H1 (cell line): ENCODE measurements at places on chromosomes 6 and 20. TPM values are rescaled to one million over a fixed set of nuclear protein-coding genes. Genes with fewer than 3 reads are reported as not detected.

GRCh38 chr6:11277275-11278206 is 45.1 kb upstream of the NEDD9 start:
- DNase-seq, result no peak
- no peak overlapping the region for H3K27ac ChIP-seq
- H3K27me3 ChIP-seq, result no peaks in the 10 kb centered on the region
- no peak overlapping the region for H3K4me3 ChIP-seq
- no peaks in the 10 kb centered on the region for H3K36me3 ChIP-seq
- peaks cover 4% of the 10 kb centered on the region; the same call in 1 of the 2 replicates for H3K4me1 ChIP-seq

DNA sequence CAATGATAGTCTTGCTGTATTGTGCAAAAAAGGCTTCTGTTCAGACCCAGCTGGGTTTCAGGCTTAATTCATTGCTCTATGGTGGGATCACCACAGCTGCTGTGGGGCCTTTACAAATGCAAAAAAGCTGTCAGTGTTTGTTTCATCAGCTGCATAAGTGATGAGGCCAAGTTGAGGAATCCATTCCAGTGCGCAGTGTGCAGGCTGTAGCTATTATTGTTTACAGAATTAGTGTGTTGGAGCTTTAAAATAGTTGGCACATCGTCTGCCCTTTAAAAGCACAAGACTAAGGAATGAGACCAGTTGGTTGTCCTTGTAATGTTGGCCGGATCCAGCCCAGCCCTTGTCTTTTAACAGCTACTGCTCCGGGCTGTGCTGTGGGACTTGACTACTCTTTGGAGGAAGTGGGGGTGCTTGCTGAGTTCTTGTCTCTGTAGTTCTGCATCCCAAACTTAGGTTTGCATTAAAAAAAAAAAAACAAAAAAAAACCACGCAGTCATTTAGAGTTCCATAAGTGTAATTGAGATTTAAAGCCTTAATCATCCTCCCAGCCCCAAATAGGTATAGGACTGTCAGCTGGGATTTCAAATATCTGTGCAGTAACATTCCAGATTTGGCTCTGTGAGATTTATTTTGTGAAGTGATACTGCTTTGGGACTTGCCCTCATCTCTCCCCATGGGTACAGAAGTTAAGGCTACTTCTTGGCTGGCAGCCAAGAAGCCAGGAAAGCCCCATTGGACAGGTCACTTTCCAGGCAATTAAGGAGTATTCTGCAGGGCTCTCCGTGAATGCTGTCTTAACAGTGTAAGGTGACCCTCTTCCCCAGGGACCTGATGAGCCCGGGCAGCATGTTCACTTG is 19.3 kb downstream of the JARID2 start:
- peaks cover 42% of the 10 kb centered on the region for H3K4me1 ChIP-seq
- H3K27me3 ChIP-seq, result no peaks in the 10 kb centered on the region
- no peaks in the 10 kb centered on the region for H3K36me3 ChIP-seq

GRCh38 chr6:47098570-47098993 is 56.5 kb upstream of the ADGRF1 start:
- no peak for DNase-seq
- H3K36me3 ChIP-seq, result no peaks in the 10 kb centered on the region
- H3K4me3 ChIP-seq, result no peak overlapping the region
- H3K4me1 ChIP-seq, result no peaks in the 10 kb centered on the region
- no peak overlapping the region for H3K27ac ChIP-seq

DNA sequence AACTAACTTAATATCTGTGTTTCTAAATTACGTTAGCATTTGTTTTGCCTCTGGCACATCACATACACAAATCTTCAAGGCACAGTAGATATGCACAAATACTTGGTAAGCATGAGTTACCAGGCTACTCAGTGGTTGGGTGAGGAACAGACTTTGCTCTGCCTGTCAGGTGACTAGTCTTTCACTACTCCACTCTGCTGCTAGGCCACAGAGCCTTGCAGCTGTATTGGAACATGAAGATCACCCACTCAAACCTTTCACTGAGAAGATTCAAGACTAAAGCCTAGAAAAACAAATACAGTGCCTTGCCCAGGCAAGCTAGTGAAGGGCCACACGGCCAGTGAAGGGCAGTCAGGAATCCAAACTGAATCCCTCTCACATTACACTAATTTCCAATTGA is 47.0 kb downstream of the DTNBP1 start:
- peaks cover 8% of the 10 kb centered on the region for H3K4me1 ChIP-seq
- no peak overlapping the region for H3K27ac ChIP-seq
- no peaks in the 10 kb centered on the region for H3K27me3 ChIP-seq
- no peak overlapping the region for H3K4me3 ChIP-seq
- no peak for DNase-seq
- no peaks in the 10 kb centered on the region for H3K36me3 ChIP-seq

GRCh38 chr6:144730088-144730645 is 445.0 kb downstream of the UTRN start:
- DNase-seq, result no peak
- H3K27ac ChIP-seq, result no peak overlapping the region
- no peak overlapping the region for H3K4me3 ChIP-seq
- peaks cover 2% of the 10 kb centered on the region; the same call in 1 of the 2 replicates for H3K36me3 ChIP-seq
- no peaks in the 10 kb centered on the region for H3K27me3 ChIP-seq
- H3K4me1 ChIP-seq, result peaks cover 6% of the 10 kb centered on the region

DNA sequence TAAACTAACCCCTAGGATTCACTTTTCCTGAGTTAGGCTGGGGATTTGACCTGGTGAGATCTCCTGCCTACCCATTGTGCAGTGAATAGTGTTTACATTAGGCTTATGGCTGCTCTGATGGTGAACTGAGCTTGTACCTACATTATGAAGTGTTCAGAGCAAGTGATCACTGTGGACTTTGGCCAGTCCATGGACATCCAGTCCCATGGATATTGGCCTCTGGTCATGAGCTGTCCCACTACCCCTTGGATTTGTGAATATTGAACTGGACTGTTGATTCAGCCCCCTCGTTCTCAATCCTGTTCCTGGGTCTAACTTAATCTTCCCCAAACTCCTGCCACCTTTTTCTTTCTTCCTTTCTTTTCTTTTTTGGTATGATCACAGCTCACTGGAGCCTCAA is 13.8 kb downstream of the ASIP start:
- H3K4me1 ChIP-seq, result no peaks in the 10 kb centered on the region; the same call in 1 of the 2 replicates
- no peak for DNase-seq
- H3K27me3 ChIP-seq, result no peaks in the 10 kb centered on the region
- no peak overlapping the region for H3K4me3 ChIP-seq

DNA sequence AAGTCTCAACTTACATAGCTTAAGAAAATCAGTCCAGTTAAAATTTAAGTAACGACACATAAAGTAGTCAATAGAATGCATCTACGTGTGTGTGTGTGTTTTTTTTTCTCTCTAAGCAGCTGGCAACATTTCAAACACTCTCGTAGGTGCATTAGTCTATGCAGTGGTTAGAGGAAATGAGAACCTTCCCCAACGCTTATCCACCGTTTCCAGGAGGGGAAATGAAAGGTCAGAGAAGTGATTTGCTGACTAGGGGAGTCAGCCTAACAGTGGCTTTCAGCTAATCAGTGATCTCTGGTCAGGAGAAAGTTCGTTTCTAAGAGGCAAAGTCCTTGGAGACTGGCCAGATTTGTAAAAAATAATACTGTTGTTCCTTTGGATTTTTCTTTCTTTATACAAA is 806.6 kb downstream of the C6orf118 start:
- H3K4me3 ChIP-seq, result no peak overlapping the region
- no peaks in the 10 kb centered on the region for H3K4me1 ChIP-seq
- no peak overlapping the region for H3K27ac ChIP-seq
- DNase-seq, result no peak

GRCh38 chr6:157278171-157278570 is 45.1 kb downstream of the TMEM242 start:
- no peak for DNase-seq
- H3K36me3 ChIP-seq, result no peaks in the 10 kb centered on the region
- H3K27ac ChIP-seq, result no peak overlapping the region
- no peak overlapping the region for H3K4me3 ChIP-seq
- H3K27me3 ChIP-seq, result peaks cover 14% of the 10 kb centered on the region

- no peak overlapping the region for H3K27ac ChIP-seq
- no peak overlapping the region for H3K4me3 ChIP-seq
- no peaks in the 10 kb centered on the region for H3K4me1 ChIP-seq
- no peaks in the 10 kb centered on the region for H3K36me3 ChIP-seq
Observed at GRCh38 chr6:82057846-82058554, 189.5 kb downstream of the IBTK start.

DNA sequence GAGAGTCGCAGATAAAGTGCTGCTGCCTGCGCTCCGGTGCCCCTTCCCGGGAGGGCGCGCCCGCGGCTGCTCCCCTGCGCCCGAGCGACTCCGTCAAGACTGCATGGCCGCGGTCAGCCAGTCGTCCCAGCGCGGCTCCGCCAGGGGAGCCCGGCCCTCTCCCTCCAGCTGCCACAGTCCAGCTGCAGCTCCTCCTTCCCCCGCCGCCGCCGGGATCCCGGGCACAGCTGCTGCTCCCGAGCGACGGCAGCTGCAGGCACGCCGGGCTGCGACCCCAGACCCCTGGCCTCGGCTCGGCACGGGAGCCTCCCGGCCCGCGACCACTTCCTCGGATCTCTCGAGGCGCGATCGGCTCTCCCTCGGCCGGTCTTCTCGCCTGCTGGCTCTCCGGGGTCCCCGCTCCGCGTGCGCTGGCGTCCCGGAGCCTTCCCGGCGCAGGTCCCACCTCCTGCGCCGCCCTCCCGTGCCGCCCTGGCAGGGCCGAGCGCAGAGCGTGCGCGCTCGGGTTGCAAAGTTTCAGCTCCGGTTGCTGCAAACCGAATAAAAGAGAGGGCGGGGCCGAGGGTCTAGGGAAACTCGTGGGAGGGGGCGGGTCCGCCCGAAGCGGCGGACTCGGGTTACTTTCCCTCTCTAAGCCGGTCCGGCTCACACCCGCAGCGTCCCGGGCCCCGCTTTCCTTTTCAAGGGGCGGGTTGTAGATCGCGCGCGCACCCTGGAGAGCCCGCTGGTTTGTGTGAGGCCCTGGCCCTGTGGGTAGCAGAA is at the start of gene CNKSR3:
Gene CNKSR3, minus strand, starts transcription at position 542 of the 762 bp plus-strand sequence. CDS start 571 bp downstream, outside the sequence.
- no peaks in the 10 kb centered on the region; the same call in 1 of the 2 replicates for H3K36me3 ChIP-seq
- peaks cover 9% of the 10 kb centered on the region; the same call in 1 of the 2 replicates for H3K4me1 ChIP-seq
- H3K4me3 ChIP-seq, result peak within 1 kb of the TSS; percentile 78
- peaks cover 24% of the 10 kb centered on the region for H3K27me3 ChIP-seq

DNA sequence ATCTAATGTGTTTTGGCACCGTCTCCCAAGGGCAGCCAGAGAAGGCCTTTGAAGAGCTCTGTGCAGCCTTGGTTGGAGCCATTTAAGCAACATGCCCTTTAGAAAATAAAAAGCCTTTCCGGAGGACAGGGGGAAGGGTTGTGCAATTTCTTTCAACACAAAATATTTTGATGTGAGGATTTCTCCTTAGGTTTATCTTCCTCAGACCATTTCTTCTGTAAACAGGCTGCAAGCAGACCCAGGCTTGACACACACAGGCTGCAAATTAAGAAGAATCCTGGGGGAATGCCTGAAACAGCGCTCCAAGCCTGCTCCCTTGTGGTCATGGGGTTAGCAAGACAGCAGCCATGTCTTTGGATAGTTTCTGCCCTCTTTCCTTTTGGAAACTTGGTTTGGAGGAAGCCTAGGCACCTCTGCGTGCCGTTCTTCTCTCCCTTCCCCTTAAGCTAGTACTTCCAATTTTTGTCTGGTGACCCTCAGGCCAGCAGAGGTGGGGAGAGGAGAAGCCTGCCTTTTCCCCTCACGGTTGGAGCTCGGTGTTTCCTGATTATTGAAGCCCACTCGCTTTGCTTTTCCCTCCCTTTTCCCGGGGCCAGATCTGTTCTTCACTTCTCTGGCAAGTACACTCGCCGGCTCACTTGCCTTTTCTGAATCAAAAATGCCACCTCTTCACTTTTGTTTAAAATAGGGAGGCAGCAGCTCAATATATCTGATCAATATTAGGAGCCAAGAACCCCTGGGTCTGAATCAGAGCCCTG is 39.6 kb upstream of the NOX3 start:
- H3K27me3 ChIP-seq, result no peaks in the 10 kb centered on the region
- H3K27ac ChIP-seq, result no peak overlapping the region
- no peak overlapping the region for H3K4me3 ChIP-seq
- DNase-seq, result peak; percentile 53
- H3K4me1 ChIP-seq, result no peaks in the 10 kb centered on the region; the same call in 1 of the 2 replicates

- no peaks in the 10 kb centered on the region for H3K4me1 ChIP-seq
- H3K36me3 ChIP-seq, result peaks cover 3% of the 10 kb centered on the region; the same call in 1 of the 2 replicates
- no peaks in the 10 kb centered on the region for H3K27me3 ChIP-seq
- no peak overlapping the region for H3K27ac ChIP-seq
- DNase-seq, result no peak
Observed at GRCh38 chr20:13581451-13581850, 57.3 kb downstream of the TASP1 start.

DNA sequence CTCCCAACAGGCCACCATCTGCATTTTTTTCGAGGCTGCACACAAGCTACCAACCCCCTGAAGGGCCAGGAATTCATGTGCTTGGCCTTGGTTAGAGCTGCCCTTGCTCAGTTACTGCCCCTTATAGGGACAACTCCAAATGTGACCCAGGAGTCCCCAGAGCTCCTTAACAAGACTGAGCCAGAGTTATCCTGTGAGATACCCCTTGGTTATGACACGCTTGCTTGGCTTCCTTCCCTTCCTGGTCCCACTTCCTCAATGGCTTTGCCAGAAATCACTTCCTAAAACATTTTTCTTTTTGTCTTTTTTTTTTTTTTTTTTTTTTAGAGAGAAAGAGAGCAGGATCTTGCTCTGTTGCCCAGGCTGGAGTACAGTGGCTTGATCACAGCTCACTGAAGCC is 8.9 kb downstream of the TREM1 start:
- H3K27me3 ChIP-seq, result no peaks in the 10 kb centered on the region; the same call in 1 of the 2 replicates
- H3K36me3 ChIP-seq, result no peaks in the 10 kb centered on the region
- H3K4me3 ChIP-seq, result no peak overlapping the region

DNA sequence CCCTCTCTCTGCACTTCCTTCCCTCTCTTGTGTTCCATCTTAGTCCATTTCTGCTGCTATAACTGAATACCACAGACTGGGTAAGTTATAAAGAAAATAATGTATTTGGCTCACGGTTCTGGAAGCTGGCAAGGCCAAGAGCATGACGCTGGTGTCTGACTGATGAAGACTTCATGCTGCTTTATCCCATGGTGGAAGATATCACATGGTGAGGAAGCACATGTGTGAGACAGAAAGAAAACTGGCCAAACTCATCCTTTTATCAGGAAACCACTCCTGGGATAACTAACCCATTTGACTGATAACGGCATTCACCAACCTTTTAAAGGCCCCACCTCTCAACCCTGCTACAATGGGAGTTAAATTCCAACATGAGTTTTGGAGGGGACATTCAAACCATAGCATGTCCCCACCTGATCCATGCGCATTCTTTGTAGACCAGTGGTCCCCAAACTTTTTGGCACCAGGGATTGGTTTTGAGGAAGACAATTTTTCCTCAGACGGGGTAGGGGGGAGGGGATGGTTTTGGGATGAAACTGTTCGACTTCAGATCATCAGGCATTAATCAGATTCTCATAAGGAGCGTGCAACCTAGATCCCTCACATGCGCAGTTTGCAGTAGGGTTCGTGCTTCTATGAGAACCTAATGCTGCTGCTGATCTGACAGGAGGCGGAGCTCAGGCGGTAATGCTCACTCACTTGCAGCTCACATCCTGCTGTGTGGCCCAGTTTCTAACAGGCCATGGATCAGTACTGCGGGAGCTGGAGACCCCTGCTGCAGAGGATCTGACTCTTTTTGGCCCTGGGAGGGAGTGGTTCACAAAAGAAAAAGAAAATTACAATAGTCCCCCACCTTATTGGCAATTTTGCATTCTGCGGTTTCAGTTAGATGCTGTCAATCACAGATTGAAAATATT is 71.7 kb upstream of the RNF24 start:
- H3K4me3 ChIP-seq, result no peak overlapping the region
- peaks cover 6% of the 10 kb centered on the region; the same call in 1 of the 2 replicates for H3K27me3 ChIP-seq
- DNase-seq, result no peak
- H3K27ac ChIP-seq, result no peak overlapping the region
- H3K4me1 ChIP-seq, result peaks cover 17% of the 10 kb centered on the region

- H3K27ac ChIP-seq, result no peak overlapping the region
- H3K36me3 ChIP-seq, result no peaks in the 10 kb centered on the region
- no peak overlapping the region for H3K4me3 ChIP-seq
- peaks cover 7% of the 10 kb centered on the region; the same call in 1 of the 2 replicates for H3K4me1 ChIP-seq
Observed at GRCh38 chr20:35604449-35604747, 11.2 kb upstream of the SPAG4 start.

Gene RSPH4A
- polyA plus RNA-seq, result 0.14 and 0.38 TPM in 2 replicates

Gene TFAP2D
- not detected in 2 replicates for polyA plus RNA-seq

Gene ID4
- 2.0 and 4.4 TPM in 2 replicates for polyA plus RNA-seq

Gene OPN5
- polyA plus RNA-seq, result not detected in 2 replicates
